ENCODE measurements at places on chromosomes 7 and 10. TPM values are rescaled to one million over a fixed set of nuclear protein-coding genes. Genes with fewer than 3 reads are reported as not detected.

DNA sequence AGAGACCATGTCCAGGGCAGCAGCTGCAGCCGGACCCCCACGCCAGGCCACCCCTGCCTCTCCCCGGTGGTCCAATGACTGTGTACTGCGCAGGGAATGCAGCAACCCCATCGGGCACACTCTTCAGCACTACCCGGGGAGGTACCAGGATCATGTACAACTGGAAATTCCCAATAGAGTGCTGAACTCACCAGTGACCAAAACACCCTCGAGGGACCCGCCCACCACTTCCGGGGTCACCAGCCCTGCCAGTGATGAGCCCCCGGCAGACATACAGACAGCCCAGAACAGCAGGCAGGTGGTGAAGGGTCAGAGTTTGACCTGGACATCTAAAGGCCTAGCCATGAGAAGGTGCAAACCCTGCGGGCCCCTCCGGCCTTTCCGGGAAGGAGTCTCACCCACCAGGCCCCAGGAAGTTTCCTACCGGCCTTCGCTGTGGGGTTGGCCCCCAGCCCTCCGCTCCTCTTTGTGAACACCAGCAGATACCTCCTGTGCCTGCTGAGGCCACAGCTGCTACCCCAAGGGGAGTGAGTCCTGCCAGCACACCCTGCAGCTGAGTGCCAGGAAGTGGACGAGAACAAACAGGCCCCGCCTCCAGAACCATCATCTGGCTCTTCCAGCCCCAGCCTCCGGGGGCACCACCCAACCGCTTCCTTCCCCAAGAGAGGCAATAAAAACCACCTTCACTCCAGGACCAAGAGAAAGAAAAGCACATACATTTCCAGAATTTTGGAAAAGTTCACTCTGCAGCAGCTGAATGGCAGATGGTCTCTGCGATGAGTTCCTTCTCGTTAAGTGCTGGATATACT lies 5.0 kb upstream of the ANKRD61 start:
- no peak for DNase-seq

DNA sequence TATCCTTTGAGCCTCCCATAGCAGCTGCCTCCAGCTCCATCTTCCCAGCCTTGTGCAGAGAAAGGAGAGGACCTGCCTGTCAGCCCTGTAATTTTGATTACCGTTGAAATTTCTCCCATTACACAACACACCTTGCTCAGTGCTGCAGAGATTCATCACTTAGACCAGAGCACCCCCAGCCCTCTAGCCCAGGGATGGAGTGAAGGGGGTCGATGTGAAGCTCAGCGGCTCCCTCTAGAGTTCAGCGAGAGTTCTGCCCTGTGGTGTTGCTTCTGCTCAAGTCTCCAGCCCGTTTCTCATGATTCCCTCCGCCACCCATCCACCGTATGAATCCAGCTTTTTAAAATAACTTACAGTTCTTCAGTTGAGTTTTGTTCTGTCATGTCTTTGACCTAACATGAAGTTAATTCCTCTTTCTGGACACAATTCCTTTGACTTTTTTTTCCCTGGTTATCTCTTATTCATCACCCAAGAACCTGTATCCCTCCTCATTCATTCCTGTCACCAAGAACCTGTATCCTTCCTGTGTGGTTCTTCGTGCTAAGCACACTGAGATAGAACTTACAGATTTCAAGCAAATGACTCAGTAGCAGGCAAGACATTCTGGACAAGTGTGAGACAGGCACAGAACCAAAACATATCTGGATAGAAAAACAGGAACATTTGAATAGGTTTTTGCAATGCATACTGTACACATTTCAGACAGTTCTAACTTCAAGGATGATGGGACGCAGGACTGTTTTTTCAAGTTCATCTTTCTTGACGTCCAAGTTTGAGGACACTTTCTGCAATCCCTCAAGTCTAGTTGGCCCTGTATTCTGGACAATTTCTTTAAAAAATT lies 35.0 kb upstream of the ZNF32 start:
- no peak for DNase-seq

GRCh38 chr7:88111954-88112471 lies 107.8 kb downstream of the SRI start:
- no peak for DNase-seq

The PPP1R3C gene
- 3.5 TPM for total RNA-seq

- no peak for DNase-seq
Observed at GRCh38 chr7:103989785-103990767, 618 bp upstream of the RELN start.

The MUC12 gene
- total RNA-seq, result 2.4 TPM

The C10orf53 gene
- total RNA-seq, result not detected

- DNase-seq, result no peak
Observed at GRCh38 chr10:133117688-133118071, 30.0 kb downstream of the ADGRA1 start.

GRCh38 chr7:46054272-46054671 lies 133.2 kb upstream of the IGFBP3 start:
- DNase-seq, result no peak

The LIPM gene
- total RNA-seq, result not detected

DNA sequence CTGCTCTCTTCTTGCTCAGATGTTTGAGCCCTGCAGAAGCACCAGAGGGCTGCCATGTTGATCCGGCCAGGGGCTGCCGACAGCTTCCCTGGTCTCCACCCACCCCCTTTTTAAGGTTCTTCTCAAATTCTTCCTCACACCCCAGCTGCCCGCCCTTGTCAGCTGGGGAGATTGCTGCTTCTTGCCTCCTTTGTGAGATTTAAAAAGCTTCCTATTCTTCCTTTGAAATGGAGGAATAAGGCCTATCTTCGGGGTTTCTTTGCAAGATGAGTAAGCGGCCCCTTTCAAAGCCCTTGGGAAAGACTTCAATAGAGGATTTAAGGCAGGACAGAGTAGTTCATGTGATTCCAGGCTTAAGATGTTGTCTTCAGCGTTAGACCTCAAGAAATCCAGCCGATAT lies 211.9 kb upstream of the SHH start:
- DNase-seq, result no peak

DNA sequence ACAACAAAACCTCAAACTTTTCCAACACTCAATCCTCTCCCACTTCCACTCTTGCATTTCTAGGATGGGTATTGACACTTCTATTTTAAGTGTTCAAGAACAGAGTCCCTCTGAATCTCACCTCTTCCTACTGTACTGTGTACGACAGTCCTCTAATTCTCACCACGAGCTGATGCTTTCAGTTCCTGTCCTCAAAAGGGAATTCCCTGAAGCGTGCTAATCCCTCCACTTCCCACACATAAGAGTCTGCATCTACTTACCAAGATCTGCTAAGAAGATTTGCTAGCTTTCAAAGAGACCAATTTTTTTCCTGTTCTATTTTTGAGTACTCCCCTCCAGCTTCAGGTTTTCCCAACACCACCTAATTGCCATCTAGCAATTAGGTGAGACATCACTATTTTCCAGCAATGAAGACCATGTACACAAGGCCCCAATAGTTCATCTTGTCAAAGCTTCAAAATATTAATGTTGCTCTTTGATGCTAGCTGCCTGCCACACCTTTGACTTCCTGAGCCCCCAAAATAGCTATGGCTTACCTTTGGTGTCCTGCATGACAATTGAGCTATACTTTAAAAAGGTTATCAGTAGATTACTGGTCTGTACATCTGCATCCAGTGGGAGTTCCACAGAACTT lies 54.4 kb downstream of the ARMH3 start:
- no peak for DNase-seq

- DNase-seq, result no peak
Observed at GRCh38 chr7:36006636-36007229, 146.3 kb upstream of the EEPD1 start.

The PITX3 gene
- total RNA-seq, result 0.36 TPM

DNA sequence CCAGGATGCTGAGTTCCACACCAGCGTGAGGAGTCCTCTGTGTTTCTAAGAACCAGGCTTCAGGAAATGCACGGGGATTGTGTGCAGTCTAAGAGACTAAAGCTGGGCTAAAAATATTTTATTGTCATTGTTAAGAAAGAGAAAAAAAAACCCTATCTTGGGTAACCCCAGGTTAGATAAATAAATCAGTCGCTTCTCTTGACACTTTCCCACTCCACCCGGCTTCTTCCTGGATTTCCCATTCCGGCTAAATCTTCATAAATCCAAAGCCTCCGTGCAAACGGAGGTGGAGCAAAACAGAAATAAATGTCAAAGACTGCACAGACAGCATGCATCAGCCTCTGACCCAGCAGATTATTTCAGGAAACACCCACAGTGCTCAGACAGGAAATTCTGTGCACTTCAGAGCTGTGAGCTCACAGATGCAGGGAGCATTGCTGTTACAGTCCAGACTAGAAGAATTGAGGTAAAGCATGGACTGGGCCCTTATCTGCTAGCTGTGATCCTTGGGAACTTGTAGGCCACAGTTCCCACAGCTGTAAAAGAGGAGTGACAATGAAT lies 44.8 kb upstream of the GRID1 start:
- no peak for DNase-seq

DNA sequence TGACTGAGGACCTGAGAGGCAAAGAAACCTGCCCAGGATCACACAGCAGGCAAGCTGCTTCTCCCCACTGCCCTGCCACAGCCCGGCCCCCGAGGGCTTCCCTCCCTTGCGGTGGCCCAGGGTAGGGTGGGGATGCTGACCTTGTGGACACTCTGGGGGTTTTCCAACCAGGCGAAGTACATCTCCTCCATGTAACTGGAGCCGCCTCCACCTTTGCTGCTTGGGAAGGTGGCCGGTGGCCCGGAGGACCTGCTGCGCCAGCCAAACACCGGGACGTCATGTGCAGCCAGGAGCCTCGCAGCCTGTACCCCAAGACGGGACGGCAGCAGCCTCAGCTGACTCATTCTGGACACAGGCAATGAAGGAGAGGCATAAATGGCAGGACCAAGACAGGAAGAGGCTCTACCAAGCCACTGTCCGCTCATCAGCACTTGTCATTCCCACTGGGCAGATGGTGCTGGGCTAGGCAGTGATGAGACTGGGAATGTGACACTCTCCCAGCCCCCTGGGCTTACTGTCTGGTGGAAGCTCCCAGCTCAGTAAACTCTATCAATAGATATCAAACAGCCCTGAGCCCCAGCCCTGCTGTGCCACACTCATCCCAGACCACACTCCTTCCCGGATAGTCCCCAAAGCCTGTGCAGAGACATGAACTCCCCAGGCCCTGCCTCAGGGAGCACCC lies 3.7 kb downstream of the OGDHL start:
- DNase-seq, result no peak

- DNase-seq, result no peak
Observed at GRCh38 chr10:3773460-3774017, 11.5 kb downstream of the KLF6 start.

DNA sequence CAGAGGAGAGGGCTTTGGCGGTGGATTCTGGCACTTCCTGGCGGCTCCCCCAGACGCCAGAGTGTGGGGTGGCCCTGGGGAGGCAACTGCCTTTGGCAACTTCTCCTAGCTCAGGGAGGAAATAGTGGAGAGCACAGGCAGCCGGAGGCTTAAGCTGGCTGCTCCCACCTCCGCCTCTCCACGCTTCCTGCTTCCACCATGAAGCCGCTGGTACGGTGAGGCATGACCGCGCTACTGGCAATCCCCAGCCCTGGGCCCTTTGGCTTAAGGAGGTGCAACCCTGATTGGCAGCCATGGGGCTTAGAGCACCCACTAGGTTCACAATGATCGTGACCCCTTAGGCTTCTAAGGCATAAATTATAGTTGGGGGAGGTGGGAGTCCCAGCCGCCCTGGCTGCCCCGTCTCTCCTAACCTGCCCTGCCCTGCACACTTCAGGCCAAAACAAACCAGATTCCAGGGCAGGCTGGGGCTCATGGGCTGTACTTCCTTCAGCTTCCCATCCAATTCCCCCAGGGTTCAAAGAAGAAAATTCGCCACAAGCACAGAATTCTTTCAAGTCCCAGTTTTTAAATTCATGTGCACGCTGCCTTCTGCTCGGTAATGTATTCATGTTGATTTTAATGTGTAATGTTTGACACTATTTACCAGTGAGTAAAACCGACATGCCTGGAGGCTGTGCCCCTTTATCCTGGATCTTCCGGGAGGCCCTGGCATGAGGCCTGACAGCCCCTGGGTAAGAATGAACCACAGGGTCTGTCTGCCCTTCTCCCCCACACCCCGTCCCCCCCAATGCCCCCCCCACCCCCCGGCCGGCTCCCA lies 90.7 kb upstream of the LRRC4 start:
- DNase-seq, result no peak

- no peak for DNase-seq
Observed at GRCh38 chr7:155455132-155455693, 2.7 kb upstream of the EN2 start.

The EGR2 gene
- 5.9 TPM for total RNA-seq

The GSTO2 gene
- total RNA-seq, result 0.12 TPM

The IFRD1 gene
- total RNA-seq, result 81.5 TPM

The GNAT3 gene
- total RNA-seq, result not detected

DNA sequence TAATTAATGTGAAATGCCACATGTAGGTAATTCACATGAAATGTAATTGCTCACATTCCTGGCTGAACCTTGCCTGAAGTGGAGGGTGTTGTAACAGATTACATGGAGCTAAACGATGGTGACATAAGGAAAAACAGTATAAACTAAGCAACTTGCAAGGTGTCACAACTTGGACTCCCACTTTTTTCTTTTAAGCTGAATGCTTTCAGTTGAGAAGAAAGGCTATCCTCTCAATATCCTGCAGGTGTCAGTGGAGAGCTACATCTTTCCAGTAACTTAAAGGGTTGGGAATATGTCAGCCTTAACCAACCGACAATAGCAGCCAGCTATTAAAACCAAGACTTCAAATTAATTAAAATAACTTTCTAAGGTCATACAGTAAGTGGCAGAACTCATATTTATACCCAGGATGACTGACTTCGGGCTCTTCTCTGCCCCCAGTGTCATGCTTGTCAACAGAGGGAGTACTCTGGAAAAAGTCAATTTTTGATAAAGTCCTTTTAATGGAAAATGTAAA lies 33.7 kb downstream of the NRBF2 start:
- no peak for DNase-seq

DNA sequence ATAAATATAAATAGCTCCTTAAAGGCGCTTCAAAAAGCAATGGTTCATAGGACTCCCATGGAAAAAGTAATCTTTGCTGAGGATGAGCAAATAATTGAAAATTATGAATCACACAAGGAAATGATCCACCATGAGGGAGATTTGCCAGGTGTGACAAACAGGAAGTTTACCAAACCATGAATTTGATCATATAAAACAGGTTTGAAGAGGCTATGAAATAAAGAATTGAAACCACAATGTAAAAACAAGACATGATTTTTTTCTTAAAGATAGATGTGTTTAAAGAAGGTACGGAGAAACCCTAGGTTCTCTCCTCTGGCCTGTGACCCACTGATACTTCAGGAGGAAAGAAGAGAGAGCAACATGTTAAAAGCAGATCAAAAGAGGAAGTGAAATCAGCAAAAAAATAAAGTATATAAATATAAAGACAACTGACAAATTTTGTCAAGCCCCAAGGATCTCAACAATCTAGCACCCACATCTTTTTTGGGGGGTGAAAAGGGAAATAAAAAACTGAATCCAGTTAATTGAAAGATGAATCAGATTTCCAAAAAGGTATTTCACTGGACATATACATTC lies 111.3 kb upstream of the ASAH2 start:
- DNase-seq, result no peak

GRCh38 chr7:3896169-3896765 lies 595.2 kb downstream of the SDK1 start:
- DNase-seq, result no peak

The SEMA4G gene
- 0.72 TPM for total RNA-seq
